ENCODE measurements at places on chromosomes 13 and 19.

DNA sequence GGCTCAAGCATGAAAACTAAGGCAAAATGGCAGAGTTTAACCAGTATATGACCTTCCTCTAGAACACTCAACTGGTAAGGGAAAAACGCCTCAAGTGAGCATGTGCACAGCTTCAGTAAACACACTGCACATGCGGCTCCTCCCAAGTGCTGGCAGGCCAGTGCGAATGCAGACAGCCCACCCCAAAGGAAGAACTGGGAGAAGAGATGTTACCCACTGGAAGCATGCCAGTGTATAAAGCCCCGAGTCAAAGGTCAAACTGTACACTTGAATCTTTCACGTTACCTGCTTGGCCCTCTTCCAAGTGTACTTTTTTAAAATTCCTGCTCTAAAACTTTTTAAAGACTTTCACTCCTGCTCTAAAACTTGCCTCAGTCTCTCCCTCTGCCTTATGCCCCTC lies 19.2 kb upstream of the RCBTB1 start:
- DNase-seq, result peak; percentile 49

GRCh38 chr13:32824061-32824460 lies 192.2 kb upstream of the KL start:
- DNase-seq, result no peak

DNA sequence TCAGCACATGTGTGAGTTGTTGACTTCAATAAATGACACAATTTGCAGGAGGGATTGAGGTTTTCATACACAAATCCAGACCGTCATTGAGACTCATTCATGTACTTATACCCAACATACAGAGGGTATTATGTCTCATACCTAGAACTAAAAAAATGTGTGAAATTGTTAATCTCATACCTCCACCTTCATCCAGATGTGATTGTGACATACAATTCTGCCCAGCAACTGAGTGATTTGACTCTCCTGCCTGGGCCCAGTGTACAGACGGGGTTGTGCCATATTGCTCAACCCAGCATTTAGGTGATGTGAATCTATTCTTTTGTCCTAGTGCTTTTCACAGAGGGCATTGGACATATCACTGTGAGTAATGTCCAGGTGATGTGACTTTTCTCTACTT lies 12.6 kb upstream of the ZNF681 start:
- DNase-seq, result no peak

DNA sequence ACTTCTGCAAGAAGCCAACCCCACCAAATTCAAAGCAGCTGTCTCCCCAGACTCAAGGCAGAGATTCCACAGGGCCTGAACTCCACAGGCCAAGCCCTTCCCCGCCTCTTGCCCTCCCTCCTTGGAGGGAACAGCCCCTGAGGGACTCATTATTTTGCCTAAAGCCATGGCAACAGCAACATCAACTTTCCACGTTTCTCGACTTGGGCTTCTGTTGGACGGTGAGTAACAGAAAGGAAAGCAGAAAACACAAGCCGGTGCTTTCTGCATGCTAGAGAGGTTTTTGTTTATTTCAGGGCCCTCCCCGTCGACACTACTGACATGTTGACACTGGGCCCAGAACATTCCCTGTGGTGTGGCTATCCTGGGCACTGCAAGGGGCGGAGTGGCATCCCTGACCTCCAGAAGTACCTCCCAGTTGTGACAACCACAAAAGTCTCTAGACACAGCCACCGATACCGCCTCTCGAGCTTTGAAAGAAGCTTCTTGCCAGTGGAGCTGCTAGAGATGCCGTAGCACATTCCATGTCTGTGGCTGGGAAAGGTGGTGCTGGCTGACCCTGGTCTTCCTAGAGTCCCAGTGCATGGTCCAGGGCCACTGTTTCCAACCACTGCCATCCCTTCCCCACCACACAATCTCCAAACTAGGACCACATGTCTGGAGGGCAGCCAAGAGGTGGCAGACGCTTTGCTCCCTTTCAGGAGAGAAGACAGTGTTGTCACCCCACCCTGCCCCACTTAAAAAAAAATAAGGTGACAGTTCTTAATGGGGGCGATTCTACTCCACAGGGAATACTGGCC lies 12.8 kb downstream of the CAPS start:
- DNase-seq, result no peak

DNA sequence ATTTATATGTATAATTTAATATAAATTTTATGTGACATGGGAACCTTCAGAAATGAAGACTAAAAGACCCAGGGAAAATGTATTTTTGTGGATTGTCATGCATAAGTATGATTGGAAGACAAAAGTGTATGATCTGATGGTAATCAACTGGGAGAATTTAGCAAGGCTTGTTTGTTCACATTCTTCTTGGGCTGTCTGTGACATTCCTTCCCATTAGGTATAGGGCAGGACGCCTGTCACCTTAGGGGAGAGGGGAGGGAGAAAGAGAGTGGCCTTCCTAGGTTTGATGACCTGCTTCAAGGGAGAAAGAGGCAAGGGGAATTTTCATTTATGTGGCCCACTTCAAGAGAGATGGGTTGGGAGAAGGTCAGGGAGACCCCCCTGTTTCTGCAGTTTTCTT lies 22.4 kb downstream of the PIBF1 start:
- DNase-seq, result no peak

DNA sequence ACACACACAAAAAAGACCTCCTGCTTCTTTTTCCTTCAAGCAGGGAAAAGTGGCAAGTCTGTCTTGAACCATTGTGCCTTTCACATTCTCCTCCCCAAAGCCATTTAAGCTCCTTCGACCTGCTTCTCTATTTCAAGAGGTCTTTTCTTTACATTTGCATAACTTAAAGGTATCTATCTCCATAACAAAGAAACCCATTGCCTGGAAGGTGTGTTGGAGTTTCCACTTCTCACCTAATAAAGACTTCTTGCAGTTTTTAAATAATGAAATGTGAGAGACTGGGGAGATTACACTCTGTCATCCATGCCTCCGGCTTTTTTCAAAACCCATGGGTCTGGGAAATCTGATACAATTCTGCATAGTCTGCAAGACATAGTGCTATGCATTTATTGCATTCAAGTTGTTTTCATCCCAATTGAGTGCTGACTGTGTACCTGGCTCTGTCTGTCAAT lies 41.8 kb upstream of the NBEA start:
- no peak for DNase-seq

DNA sequence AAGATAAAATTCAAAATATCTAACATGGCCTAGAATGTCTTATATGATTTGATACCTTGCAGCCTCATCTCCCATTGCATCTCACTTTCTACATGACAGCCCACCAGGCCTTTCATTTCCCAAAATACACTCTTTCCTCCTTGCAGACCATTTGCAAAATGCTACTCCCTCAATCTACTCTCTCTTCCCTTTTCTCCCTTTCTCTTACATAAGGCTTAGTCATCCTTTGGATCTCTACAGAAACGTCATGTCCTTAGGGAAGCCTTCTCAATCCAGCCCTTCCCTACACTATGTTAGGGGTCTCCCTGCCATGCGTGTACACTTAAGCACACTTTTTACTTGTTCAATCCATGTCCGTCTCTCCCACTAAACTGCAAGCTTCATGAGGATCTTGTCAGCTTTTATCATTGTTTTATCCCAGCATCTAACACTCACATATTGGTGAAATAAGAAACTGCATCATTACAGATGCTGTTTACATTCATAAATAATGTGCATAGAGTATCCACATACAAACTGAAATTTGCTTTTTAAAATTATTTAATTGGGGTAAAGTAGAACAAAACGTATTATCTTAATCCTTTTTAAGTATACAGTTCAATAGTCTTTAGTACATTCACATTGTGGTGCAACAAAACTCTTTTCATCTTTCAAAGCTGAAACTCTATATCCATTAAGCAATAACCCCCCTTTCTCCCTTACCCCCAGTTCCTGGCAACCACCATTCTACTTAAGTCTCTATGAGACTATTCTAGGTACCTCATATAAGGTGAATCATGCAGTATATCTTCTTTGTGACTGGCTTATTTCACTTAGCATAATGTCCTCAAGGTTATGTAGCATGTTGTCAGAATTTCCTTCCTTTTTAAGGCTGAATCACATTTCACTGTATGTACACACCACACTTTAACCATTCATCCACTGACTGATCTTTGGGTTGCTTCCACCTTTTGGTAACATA lies 11.5 kb upstream of the WBP4 start:
- no peak for DNase-seq

DNA sequence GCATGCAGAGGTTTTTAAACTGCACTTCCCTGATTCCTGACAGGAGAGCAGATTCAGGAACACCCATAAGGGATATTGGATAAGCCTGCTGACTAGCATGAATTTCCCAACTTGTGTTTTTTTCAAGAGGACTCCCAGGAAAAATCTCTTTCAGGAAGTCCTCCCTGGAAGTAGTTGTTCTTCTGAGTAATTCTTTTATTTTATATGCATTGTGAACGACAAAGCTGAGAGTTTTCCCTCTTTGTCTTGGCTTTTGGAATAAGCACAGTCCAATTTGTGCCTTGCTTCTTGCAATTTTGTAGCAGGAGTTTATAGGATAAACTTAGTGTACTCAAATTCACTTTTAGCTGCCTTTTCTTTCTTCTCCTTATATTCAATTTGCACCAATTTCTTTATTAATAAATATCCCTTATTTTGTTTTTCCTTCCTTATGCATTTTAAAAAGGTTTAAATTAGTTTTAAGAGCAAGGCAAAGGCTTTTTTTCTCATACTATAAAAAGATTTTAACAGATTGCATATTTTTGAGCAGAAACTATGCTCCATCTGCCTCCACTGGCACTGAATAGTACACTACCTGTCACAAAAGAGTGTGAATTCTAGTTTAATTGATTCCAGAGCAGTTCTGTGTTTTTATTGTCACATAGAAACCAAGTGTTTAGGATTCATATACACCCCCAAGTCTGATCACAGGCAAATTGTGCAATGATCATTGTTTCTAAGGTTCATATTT lies 543.3 kb upstream of the SPRY2 start:
- DNase-seq, result no peak

GRCh38 chr13:33817513-33817900 lies 442 bp upstream of the RFC3 start:
- no peak for DNase-seq

GRCh38 chr19:33064792-33065550 lies at the start of gene RHPN2:
RHPN2 (minus strand) TSS chr19:33064888; CDS start chr19:33064852, 36 bp downstream.
- DNase-seq, result peak; percentile 61

- DNase-seq, result no peak
Measured at GRCh38 chr19:40332669-40333068, 15.5 kb downstream of the C19orf47 start.

DNA sequence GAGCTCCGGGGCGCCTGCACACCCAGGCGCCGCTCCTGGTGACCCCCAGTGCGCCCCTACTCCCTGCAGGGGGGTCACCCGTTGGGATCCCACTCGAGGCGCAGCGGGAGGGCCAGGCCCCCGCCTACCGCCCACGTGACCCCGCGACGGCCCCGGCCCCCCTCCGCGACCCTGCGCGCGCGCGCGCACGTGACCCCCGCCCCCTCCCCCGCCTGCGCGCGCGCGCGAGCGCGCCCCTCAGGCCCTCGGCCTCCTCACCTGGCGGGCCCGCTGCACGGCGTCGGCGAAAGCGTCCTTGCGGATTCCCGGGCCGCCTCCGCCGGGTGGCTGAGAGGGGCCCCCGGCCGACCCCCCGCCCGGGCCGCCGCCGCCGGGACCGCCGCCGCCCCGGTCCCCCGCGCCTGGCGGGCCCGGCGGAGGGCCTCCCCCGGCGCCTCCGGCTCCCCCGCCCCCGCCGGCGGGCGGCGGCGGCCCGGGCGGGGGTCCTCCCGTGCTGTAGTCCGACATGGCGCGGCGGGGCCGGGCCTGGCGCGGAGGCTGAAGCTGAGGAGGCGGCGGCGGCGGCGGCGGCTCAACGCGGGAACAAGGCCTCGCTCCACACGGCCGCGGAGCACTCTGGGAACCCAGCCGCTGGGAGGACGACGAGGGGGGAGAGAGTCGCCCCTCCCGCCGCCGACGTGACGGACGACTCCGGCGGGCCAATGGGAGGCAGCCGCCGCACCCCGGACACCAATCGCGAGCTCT lies at the start of gene KHSRP:
TSS of gene KHSRP (minus strand) at position 617 of the 744 bp plus-strand sequence. CDS start at position 507, 110 bp downstream.
- DNase-seq, result no peak

GRCh38 chr13:84810781-84811180 lies 928.5 kb upstream of the SLITRK1 start:
- DNase-seq, result no peak

DNA sequence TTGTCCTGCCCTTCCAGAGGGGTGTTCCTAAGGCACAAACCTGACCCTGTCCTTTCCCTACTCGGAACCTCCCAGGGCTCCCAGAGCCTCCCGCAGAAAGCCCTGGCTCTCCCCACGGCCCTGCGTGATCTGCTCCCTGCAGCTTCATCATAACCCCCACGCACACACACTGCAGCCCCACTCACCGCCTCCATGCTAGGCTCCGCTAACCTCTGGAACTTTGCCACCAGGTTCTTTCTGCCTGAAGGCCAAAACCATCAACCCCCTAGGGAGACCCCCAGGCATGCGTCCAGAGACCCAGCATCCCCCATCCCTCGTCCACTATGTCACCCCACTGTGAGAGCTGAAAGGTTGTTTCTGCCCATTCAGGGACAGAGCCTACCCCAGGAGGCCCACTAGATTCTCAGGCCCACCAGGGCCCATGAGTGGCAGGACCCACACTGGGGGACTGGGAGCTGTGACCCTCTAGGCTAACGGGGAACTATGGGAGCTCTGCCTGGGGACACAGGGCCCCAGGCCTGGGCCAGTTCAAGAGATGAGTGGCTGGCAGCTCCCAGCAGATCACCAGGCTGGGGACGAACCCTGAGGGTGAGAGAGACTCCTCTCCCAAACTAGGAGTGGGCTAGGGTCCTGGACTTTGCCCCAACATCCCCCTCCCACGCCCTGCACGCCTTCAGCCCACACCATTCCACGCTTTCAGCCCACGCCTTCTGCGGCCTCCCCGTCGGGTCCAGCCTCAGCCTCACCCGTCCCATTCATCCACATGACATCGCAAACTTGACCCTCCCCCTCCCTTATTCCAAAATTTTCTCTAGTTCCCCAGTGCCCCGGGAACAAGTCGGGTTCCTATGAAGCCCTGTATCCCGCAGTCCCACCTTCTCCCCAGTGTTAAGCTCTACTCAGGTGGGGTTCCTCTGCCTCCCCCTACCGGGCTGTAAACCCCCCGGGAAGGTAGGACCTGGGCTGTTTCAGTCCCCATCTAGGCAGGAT lies 33.2 kb upstream of the PNMA8B start:
- no peak for DNase-seq

- DNase-seq, result no peak
Measured at GRCh38 chr19:33477781-33478180, 43.8 kb downstream of the PEPD start.

- DNase-seq, result no peak
Measured at GRCh38 chr13:21371011-21371410, 88.1 kb downstream of the ZDHHC20 start.

- DNase-seq, result no peak
Measured at GRCh38 chr13:99293178-99293577, 14.0 kb downstream of the GPR183 start.

DNA sequence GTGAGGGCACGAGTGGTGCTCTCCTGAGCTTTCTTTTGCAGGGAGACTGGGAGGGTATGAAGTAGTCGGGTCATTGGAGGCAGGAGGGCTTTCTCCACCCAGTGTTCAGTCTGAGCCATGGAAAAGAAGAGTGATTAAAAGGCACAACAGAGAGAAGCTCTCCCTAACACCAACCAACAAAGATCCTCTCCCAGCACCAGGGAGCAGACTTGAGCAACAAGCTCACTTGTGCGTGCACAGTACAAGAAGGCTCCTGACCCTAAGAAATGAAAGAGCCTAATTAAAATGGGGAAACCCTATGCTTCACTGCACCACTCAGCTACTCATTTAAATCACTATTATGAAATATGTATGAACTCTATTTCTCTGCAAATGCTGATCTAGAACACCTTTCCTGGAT lies 276.3 kb upstream of the SOX21 start:
- peak; percentile 31 for DNase-seq

Measured in NAMALWA (cell line).